ENCODE measurements at places on chromosomes 1 and 21.

DNA sequence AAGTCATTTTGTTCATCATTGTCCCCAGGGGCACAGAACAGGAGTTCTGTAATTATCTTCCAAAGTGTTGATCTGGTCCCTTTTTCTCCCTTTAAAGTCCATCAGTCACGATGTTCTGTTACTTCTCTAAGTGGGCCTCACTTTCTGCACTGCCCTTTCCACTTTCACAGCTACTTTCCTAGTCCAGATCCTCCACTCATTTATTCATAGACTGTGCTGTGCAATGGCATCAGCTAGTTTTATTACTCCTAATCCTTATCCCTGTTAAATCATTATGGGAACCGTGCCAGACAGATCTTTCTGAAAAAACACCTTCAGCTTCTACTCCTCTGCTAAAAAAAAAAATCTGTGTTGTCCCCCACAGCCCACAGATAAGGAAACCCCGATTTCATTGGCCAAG lies 64.0 kb upstream of the BCL10 start:
- DNase-seq: no peak

GRCh38 chr1:156833603-156834002 lies 17.0 kb upstream of the SH2D2A start:
- no peak for DNase-seq

DNA sequence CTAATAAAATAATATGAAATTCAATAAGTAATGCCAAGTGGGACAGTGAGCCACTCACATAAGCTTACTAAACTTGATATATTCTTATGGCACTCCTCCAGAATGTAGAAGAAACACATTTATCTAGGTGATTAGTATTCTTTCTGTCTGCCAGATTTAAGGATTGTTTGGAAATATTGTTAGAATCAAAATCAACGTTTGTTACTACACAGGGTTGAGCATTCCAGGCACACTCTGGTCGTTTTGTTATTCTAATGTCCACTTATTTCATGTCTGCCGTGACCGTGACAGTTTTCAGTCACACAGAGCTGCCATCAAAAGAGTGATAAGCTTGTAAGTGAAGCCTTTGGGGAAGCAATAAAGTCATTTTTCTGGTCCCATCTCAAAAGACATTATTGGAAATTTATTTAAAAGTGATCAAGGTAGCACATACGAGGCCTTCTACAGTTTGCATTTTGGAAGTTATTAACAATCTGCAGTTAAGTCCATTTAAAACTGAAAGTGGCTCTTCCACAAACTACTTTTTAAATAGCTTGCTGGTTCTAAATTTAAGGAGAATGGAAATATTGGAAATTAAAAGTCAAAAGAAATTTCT lies 38.0 kb downstream of the NFIA start:
- no peak for DNase-seq

GRCh38 chr1:206809504-206810084 lies 37.3 kb upstream of the IL10 start:
- peak; percentile 44 for DNase-seq

- DNase-seq: no peak
Observed at GRCh38 chr1:31368611-31369107, 4.2 kb downstream of the FABP3 start.

- no peak for DNase-seq
Observed at GRCh38 chr1:182391028-182391361, 595 bp downstream of the GLUL start.

DNA sequence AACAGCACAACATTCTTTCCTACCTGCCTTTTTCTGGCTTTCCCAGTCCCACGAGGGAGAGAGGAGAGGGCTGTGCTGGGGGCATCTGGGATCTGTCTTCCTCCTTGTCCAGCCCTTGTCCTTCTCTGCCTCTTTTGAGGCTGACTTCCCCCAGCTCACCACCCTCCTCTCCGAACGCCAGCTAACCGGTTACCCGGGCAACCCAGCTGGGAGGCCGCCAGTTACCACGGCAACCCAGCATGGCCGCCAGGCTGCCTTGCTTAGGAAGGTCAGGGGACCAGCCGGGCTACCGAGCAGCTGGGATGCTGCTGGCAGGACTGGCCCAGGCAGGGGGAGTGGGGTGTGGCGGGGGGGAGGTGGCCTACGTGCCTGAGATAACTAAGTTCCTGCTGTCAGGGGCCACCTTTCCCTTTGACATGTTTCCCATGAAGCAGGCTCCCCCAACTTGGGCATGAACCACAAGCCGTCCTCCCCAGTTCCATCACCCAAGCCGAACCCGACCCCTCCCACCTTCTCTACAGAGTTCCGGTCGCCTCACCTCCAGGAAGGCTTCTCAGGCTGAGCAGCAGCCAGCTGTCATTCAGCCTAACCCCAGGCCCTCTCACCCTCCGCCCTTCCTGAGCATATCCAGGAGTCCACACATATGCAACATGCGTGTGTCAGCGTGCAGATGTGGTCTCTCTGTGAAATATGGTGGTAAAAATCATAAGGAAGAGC lies 8.7 kb downstream of the PLEKHA6 start:
- DNase-seq: peak; percentile 68

DNA sequence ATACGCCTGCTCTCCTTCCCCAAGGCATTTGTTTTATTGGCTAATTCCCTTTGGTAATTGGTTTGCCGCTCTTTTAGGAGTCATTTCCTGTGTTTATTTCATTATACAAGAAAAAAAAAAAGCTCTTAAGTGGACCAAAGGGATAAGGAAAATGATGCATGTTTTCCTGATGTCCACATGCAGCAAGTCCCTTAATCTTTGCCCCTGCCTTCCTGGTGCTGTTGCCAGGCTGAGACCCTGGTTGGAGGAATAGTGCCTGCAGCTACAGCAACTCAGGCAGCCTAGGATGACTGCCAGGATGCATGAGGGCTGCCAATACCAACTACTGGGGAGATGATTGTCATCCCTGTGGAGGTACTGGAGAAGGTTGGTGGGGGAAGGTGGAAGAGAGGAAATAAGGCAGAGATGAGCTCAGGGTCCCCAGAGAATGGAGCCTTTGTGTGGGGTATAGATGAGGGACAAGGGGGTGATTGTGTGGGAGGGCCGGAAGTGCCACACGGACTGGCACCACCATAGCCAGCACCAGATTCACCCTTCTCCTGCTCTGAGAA lies 6.1 kb upstream of the GATAD2B start:
- DNase-seq: no peak

GRCh38 chr1:44316231-44316759 lies 38.8 kb downstream of the ERI3 start:
- no peak for DNase-seq

- DNase-seq: peak; percentile 64
Observed at GRCh38 chr1:42529724-42530181, 66.7 kb downstream of the CCDC30 start.

- DNase-seq: peak; percentile 74
Observed at GRCh38 chr1:67339623-67340343, 32.1 kb downstream of the IL12RB2 start.

- peak; percentile 41 for DNase-seq
Observed at GRCh38 chr1:233518344-233518743, 95.6 kb upstream of the KCNK1 start.

- no peak for DNase-seq
Observed at GRCh38 chr1:156489935-156490293, 10.7 kb downstream of the MEF2D start.

- peak; percentile 13 for DNase-seq
Observed at GRCh38 chr1:9717193-9718005, 65.9 kb downstream of the PIK3CD start.

GRCh38 chr21:44734026-44734745 lies 22.8 kb upstream of the TSPEAR start:
- no peak for DNase-seq

GRCh38 chr1:67700692-67701410 lies 15.8 kb downstream of the GADD45A start:
- peak; percentile 35 for DNase-seq

- no peak for DNase-seq
Observed at GRCh38 chr1:90713741-90714509, 3.2 kb downstream of the BARHL2 start.

DNA sequence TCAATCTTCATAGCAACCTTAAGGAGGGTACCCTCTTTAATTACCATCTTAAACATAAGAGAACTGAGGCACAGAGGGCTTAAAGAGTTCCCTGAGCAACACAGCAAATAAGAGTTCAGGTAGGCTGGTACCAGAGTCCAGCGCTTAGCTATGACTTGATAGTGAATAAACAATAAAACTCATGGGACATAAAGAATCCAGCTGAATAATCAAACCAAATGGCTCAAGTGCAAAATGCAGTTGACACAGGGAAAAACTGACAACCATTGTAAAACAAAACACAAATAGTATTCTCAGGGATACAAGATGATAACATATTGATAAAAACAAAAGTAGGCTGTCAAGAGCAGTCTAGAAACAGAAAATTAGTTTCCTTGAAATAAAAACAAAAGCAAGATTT lies 176.9 kb upstream of the HMGB4 start:
- DNase-seq: no peak

- no peak for DNase-seq
Observed at GRCh38 chr1:63833363-63834119, 59.7 kb downstream of the ROR1 start.

GRCh38 chr1:163561580-163562295 lies 240.0 kb downstream of the NUF2 start:
- peak; percentile 48 for DNase-seq

DNA sequence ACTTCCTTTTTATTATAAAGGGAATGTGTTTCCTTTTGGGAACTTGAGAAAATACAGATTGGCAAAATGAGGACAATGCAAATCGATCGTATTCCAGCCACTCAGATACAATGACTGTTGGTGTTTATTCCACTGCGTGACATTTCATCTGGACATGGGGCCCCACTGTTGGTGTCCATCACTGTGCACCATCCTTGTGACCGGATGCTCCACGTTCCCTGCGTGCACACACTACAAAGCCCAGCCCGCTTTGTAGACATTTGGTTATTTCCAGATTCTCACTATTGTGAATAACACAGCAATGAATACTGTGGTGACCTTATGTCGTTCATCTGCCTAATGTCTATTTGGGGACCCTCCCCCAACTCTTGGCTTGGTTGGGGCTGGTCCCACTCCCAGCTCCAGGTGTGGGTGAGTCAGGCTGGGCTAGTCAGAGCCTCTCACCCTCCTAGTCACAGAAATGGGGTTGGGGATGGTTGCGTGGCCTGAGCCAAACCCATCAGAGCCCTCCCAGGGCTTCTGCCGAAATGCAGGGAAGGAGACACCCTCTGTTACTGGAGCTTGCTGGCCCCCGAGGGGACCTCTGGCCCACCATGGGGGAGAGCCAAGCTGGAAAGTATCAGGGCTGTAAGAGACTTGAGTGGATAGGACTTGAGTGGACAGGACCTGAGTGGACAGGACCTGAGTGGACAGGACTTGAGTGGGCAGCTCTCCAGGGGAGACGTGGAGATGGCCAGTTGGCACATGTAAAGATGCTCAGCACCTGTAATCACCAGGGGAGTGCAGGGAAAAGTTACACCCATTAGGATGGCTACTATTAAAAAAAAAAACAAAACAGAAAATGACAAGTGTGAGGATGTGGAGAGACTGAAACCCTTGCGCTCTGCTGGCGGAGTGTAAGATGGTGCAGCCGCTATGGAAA lies 57.1 kb upstream of the ADARB1 start:
- DNase-seq: no peak

DNA sequence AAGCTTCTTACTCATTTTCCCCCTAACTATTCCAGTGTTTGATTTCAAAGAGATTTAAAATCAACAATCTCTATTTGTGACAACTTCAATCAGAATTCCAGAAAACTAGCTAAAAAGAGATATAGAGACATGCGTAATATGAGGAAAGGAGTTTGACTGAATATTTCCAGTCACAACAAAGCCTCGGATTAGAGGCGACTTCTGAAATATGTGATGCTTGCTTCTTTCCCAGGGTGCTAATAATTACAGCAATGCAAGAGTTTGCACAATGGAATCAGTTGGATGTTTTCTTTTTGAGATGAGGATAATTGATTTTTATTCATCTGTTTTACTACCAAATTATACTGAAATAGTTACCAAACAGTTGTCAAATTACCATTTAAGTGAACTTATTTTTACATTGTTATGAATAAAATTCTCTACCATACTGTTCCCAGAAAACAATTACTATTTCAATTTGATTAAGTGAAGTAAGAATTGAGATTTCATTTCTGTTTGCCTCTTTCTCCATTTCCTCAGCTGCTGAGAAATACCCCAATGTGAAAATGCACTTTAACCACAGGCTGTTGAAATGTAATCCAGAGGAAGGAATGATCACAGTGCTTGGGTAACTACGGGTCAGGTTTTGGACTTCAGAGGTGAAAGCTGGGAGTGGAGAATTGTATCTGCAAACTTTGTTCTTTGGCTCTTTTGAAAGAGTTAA lies 28.1 kb downstream of the KMO start:
- DNase-seq: no peak

- no peak for DNase-seq
Observed at GRCh38 chr1:26049531-26050247, 3.8 kb upstream of the SLC30A2 start.

DNA sequence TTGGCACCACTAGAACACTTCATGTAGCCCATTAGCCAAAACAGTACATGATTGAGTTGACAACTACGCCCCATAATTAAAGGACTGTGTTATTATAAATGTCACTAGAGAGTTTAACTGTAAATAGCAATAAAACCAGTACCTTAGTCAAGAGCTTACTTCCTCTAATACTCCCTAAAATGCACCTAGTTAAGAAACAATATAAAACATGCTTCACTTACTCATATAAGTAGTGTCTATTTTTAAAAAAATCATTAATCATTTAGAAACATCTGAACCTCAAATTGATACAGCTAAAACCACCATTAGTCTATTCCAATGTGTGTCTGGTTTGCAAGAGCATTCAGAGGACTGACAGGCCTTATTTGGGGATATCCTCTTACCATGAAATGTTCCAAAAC lies 25.3 kb downstream of the PTP4A2 start:
- DNase-seq: no peak

DNA sequence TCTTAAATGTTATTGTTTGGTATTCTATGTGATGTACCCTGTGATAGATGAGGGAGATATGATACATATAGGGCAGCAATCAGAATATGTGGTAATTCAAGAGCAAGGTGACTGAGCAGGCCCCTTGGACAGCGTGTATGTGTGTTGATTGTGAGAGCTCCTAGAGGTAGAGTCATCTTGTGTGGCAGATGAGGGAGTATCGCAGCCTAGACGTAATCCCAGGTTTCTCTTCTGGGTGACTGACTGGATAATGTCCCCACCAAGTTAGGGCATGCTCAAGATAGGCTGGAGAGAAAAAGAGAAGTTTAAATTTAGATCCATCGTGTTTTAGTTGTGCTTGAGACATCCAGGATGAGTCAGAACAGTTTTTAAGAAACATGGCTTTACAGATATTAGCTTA lies 185.3 kb downstream of the ZP4 start:
- DNase-seq: no peak
